ENCODE measurements at places on chromosomes 6 and 20.

GRCh38 chr6:19549109-19549508, 288.1 kb upstream of the ID4 start:
- no peak for DNase-seq

GRCh38 chr6:125611573-125612344, 137.7 kb upstream of the HEY2 start:
- no peak for DNase-seq

- DNase-seq = no peak
These were observed 48.9 kb downstream of the EDN1 start for GRCh38 chr6:12339022-12339421.

DNA sequence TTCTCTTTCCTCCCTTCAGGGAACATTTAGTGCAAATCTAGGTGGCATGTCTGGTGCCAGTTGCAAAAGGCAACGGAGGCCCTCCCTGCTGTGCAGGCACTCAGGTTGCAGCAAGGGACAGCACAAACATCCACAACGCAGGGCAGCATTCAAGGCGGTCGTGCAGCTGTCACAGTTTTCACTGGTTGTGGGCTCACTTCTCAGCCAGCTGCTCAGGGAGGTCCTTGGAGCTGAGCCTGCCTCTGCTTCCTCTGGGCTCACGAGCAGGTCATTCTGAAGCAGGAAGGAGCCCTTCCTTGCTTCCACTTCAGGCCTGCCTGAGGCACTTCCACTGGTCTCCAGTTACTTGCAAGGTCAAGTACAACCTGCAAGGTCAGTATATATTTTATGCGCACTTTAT, 3.8 kb upstream of the NPEPL1 start:
- no peak for DNase-seq

- no peak for DNase-seq
These were observed 716.0 kb downstream of the KIF16B start for GRCh38 chr20:15857173-15857784.

DNA sequence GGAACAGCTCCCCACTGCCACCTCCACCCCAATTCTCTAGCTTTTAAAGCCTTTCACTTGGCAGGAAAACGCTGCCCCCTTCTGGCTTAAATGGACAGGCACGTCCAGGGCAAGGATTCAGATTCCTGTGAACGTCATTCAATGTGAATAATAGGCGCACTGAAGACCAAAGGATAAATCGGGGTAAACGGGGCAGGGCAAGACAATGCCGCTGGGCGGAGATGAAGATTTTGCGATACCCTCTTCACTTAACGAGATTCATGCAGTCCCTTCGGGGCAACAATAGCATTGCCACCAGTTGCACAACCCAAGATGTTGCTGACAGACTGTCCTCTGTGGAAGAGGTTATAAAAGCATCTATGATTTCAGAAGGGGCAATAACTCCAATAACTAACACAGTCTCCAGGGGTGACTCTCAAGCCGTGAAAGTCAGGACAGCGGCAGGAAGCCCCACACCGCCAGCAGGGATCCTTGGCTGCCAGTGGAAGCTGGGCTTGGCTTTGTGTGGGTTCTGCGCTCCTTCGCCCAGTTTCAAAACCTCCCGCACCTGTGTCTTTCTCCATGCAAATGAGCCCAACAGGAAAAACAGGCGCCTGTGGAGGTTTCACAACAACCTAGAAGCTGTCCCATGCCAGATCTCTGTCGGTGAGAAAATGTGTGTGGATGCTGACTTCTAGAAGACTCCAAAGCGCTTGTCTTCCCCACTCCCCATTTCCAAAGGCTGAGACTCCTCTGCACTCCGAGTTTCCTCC, 291.8 kb downstream of the BMP7 start:
- no peak for DNase-seq

- no peak for DNase-seq
These were observed 26.7 kb downstream of the FOXO3 start for GRCh38 chr6:108587258-108588059.

GRCh38 chr6:98823428-98824161, 10.8 kb upstream of the POU3F2 start:
- DNase-seq = no peak

GRCh38 chr20:35920523-35920922, 33.8 kb downstream of the SCAND1 start:
- no peak for DNase-seq

DNA sequence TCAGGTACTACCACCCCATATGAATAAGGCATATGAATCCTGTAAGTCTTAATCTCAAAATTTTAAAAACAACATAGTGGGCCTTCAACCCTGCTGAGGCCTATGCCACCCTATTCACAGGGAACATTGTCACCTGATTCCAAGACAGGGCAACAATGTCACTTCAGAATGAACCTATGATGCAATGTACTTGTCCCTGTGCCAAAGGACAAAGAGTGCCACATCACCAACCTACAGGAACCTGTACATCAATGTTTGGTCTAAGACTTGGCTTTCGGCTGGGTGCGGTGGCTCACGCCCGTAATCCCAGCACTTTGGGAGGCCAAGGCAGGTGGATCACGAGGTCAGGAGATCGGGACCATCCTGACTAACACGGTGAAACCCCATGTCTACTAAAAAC, 318.5 kb upstream of the JARID2 start:
- no peak for DNase-seq

DNA sequence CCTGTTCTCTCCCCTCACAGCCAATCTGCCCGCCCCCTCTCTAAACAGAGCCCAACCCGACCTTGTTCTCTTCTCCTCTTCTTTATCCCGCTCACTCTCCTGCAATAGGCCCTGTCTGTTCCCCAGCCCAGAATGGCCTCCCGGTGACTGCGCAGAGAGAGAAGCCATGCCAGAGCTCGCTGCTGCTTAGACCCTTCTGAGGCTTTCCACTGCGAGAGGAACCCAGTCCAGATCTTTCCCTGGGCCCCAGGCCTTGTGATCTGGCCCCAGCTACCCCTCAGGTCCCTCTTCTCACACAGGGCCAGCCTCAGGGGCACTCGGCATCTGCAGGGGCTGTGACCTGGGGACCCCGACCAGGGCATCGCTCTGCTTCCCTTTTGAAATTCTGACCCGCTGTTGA, 58.1 kb downstream of the TMEM242 start:
- no peak for DNase-seq

DNA sequence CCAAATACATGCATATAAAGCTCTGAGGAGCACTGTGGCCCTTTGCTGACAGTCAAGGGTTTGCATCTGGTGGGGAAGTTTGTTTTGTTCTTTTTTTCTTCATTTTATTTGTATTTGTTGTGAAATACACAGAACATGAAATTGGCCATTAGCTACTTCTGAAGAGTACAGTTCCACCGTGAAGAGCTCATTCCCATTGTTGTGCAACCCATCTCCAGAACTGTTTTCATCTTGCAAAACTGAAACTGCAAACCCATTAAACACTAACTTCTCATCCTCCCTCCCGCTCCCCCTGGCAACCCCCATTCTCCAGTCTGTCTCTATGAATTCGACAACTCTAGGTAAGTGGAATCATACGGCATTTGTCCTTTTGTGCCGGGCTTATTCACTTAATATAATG, 231.3 kb downstream of the TFAP2C start:
- DNase-seq = no peak

- DNase-seq = no peak
These were observed 148.9 kb downstream of the NFATC2 start for GRCh38 chr20:51393571-51393970.

GRCh38 chr6:665403-666267, 8.7 kb upstream of the HUS1B start:
- DNase-seq = no peak

DNA sequence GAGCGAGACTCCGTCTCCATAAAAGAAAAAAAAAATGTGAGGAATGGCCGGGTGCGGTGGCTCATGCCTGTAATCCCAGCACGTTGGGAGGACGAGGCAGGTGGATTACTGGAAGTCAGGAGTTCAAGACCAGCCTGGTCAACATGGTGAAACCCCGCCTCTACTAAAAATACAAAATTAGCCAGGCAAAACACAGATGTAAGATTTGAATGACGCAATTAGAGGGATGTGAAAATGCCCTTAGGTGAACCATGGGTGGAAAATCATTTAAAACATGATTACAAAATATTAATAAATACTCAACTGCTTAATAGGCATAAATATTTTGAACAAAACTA, 20.9 kb downstream of the COL9A3 start:
- DNase-seq = no peak

GRCh38 chr6:149961728-149962425, 1.9 kb upstream of the ULBP1 start:
- no peak for DNase-seq

- no peak for DNase-seq
These were observed 1104.2 kb upstream of the CITED2 start for GRCh38 chr6:140478631-140479030.

DNA sequence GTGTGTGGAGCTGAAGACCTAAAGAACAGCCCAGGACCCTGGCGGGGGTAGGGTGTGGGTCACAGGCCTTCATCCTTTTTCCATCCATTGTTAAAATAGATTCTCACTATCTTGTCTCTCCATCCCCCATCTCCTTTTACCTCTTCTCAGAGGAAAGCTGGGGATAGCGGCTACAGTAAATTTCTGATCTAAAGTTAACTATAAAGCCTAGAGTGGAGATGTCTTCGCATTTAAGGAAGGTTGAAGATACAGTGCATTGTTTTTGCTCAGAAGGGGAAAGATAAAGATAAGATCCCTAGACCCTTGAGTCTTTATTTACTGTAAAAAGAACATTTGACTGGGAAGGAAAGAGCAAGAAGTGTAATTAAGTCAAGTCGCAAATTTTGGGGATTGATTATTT, 8.6 kb downstream of the FOXA2 start:
- no peak for DNase-seq

GRCh38 chr6:63492476-63492875, 79.8 kb upstream of the LOC128125822 start:
- DNase-seq = no peak

- DNase-seq = no peak
These were observed 133.8 kb downstream of the SMOC2 start for GRCh38 chr6:168574699-168575195.

DNA sequence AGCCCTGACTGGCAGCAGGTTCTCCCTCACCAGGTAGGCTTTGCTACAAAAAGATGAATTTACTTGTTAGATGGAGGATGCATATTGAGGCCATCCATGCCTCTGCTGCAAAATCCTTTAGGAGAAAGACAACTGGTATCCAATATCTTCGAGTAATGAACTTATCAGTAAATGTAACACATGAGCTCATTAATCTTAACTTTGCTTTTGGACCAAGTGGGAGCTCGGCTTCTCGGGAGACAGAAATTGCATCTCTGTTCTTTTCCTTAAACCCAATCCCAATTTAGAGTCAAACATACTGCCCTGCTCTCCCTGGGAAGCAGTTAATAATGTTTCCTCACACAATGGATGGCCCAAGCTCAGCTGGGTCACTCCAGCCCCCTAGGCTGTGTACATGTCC, 330.5 kb downstream of the ZFAND3 start:
- DNase-seq = no peak

- no peak for DNase-seq
These were observed 552.8 kb upstream of the CITED2 start for GRCh38 chr6:139927236-139927635.

- no peak for DNase-seq
These were observed at the start of gene CST11 for GRCh38 chr20:23452776-23453175. Gene CST11 (minus strand): TSS chr20:23452876. CDS start chr20:23452811, 65 bp downstream.

DNA sequence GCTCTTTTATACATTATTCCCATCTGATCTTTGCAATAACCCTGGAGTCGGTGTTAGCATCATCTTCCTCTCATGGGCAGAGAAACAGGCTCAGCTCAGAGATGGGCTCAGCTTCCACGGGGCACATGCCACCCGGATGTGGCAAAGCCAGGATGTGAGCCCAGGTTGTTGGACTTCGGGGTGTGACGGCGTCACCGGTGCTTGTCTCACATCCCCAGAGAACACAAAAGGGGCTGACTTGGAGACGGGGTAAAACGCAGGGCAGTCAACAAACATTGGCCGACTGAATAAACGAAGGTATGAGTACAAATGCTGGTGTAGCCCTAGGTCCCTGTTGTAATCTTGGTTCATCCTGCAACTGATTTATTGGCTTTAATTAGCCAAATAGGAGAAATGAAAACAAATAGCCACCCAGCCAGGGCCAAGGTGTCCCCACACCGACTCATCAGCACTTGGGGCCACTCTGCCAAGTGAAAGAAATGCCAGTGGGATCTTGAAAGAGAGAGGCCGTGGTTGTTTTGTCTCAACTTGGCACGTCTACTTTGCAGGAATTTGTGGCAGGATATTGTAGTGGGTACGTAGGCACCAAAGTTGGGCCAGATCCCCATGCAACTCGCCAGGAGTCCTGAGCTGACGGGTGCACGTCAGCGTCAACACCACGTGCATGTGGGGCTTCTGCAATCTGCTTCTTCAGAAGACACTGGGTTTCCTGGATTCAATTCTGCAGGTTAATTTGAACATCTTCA, 42.8 kb downstream of the APCDD1L start:
- no peak for DNase-seq

- DNase-seq = no peak
These were observed 12.8 kb downstream of the C6orf141 start for GRCh38 chr6:49563006-49563886.

DNA sequence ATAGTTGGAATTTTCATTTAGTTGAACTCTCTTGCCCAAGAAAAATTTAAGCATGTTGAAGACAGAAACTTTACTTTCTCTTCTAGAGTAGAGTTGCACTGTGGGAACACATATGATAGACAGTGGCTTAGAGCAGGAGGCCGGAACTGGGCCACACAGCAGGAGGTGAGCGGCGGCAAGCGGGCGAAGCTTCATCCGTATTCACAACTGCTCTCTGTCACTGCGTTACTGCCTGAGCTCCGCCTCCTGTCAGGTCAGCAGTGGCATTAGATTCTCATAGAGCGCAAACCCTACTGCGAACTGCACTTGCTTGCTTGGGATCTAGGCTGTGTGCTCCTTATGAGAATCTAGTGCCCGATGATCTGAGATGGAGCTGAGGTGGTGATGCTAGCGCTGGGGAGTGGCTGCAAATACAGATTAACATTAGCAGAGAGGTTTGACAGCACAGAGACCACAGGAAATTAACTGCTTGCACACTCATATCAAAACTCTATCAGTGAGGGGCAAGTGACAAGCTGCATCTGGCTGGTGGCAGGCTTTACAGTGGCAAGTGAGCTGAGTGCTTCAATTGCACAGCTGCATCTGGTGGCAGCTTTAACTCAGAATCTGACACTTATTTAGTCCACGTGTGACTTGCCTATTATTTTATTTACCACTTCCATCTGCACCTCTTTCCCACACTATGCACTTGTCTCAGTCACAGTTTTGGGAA, 174.9 kb upstream of the C6orf118 start:
- no peak for DNase-seq
